ENCODE measurements at places on chromosomes 12 and 14.

GRCh38 chr14:71247106-71247505, 339.8 kb downstream of the PCNX1 start:
- no peak for DNase-seq

DNA sequence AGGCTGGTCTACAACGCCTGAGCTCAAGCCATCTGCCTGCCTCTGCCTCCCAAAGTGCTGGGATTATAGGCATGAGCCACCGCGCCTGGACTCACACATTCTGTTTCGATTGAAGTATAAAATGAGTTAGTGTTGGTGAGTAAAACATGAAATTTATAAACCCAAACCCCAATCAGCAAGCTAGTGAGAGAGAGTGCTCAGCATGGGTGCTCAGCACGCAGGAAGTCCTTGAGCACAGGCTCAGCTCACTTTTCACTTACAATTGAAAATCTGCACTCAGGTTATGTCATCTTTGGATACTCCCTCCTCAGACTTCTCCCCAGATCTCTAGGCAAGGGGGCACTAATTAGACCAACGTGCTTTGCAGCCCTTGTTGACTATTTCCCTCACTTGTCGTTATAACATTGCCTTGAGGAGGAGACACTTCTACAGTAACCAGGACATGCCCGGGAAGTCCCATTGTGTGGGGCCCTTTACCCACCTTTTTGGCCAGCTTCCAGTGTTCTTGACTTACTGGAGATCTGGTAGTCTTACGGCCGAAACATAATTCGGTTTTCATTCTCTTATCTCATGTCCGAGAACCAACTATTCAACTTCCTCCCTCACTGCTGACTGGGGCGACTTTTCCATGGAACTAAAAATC, 68.5 kb upstream of the AMN1 start:
- no peak for DNase-seq

DNA sequence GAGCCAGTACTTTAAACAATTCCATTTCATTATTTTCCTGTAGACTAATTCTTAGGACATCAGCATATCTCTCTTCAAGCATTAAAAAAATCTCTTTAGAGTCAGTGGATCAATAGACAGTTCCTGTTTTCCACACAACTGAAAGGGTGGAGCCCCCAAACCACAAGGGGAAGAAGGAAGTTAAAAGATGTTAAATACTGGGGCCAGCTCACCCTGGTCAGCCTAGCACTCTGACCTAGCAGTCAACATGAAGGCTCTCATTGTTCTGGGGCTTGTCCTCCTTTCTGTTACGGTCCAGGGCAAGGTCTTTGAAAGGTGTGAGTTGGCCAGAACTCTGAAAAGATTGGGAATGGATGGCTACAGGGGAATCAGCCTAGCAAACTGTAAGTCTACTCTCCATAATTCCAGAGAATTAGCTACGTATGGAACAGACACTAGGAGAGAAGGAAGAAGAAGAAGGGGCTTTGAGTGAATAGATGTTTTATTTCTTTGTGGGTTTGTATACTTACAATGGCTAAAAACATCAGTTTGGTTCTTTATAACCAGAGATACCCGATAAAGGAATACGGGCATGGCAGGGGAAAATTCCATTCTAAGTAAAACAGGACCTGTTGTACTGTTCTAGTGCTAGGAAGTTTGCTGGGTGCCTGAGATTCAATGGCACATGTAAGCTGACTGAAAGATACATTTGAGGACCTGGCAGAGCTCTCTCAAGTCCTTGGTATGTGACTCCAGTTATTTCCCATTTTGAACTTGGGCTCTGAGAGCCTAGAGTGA, at the start of gene LYZ:
Gene LYZ, plus strand, starts transcription at position 220 of the 777 bp plus-strand sequence. Its CDS starts 28 bp downstream, at position 248.
- DNase-seq: no peak

DNA sequence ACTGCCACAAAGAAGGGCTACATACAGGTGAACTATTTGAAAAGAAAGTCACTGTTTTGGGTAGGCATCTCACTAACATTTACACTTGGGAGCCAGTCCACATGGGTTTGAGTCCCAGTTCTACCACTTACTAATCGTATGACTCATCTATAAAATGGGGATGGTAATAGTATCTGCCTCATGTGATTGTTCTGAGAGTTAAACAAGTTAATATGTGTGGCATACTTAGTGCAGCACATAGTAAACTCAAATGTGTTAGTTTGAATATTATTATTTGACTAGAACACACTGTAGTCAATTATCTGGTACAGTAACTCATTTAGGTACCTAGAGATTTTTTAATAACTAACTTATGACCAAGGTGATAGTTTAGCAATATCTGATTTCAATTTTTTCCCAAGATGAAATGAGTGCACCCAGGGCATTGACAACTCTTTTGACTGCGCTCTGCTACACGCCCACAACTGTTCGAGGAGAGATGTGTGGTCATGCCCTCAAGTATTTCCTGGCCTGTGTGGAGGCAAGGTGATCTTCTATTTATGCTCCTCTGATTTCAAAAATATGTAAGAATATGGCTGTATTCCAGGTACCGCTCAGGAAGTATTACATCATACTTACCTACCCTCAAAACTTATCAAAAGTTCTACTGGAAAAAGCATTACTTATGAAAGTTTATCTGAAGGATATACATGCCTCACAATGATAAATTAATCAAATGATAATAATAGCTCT, 210.6 kb upstream of the EGLN3 start:
- DNase-seq: no peak

GRCh38 chr14:71143381-71144290, 236.4 kb downstream of the PCNX1 start:
- no peak for DNase-seq
